ENCODE measurements at places on chromosomes 11 and 22.

- no peak for DNase-seq
These were observed 6.4 kb downstream of the MMP12 start for GRCh38 chr11:102868339-102868738.

- no peak for DNase-seq
These were observed 68.2 kb downstream of the USP35 start for GRCh38 chr11:78256962-78257361.

GRCh38 chr11:108927791-108928545 lies 263.1 kb downstream of the DDX10 start:
- no peak for DNase-seq

- no peak for DNase-seq
These were observed 48.0 kb downstream of the YAP1 start for GRCh38 chr11:102158164-102158735.

DNA sequence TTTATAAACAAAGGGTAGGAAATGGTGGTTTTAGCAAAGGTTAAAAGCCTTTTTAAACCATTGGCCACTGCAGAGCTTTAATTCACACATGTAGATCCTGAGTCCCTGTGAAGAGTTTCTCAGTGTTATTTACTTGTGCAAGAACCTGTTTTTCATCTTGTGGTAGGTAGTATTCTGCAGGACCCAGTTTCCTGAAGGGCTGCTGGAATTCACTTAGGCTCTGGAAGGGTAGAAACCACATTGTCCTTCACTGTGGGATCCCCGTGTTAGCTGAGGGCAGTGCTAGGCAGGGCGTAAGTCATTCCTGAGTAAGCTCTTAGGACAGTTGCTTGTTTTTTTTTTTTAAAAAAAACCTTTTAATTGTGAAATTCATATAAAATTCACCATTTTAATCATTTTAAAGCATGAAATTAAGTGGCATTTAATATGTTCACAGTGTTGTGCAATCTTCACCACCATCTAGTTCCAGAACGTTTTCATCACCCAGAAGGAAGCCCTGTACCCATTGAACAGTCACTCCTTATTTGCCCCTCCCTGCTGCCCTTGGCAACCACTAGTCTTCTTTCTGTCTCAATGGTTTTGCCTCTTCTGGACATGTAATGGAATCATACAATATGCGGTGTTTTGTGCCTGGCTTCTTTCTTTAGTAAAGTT lies 77.7 kb downstream of the C22orf31 start:
- no peak for DNase-seq

GRCh38 chr11:117859488-117860112 lies 16.9 kb downstream of the FXYD6 start:
- no peak for DNase-seq

- no peak for DNase-seq
These were observed 101.8 kb upstream of the GAL start for GRCh38 chr11:68582416-68583040.

GRCh38 chr22:35648066-35649025 lies at the start of gene APOL6:
APOL6 (plus strand) TSS chr22:35648446; CDS start chr22:35656426, 7,980 bp downstream.
- DNase-seq, result peak; percentile 26

GRCh38 chr11:71502871-71503435 lies 24.1 kb upstream of the KRTAP5-7 start:
- DNase-seq, result no peak

DNA sequence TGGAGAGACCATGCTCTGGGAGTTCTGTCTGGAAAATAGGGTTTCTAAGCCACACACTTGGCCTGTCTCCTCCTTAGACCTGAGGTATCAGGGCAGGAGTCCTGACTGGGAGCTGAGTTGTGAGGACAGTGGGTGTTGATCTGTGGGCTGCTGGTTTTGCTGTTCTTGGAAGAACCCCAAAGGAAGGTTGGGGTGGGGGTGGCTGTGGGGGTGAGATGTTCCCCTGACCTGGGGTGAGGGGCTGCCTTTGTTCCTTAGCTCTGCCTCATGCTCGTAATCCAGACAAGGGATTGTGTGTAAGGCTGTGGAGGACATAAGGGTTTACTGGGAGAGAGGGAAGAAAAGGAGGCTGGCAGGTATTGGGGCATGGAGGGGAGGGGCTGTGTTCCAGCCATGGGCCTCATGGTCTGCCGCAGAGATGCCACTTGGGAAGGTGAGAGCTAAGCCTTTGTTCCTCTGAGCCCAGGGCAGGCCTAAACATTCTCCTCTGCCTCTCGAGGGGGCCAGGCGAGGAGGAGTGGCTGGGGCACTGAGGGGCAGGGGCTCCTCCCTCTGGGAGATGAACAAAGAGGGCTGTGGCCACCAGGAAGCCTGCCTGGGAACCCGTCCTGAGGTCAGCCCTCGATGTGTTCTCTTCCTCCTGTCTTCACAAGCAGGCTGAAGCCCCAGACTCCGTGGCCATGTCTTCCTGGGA lies 4.4 kb downstream of the OTOG start:
- DNase-seq, result no peak

DNA sequence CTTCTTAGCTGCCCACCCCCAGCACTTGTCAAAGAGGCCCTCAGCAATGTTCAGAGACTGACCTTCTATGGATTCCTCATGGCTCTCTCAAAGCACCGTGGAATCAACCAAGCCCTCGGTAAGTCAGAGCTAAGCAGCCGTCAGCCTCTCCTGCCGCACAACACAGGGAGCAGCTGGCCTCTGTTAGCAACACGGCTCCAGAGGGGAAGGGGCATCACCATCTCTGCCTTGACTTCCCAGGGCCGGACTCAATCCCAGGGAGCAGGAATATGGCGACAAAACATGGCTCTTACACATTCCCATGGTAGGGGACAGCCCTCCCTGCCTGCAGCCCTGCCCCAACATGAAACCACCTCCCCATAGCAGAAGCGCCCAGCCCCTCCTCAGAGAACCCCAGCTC lies 18.9 kb downstream of the ARFGAP2 start:
- no peak for DNase-seq

- DNase-seq, result peak; percentile 61
These were observed 12.7 kb upstream of the ARHGEF17 start for GRCh38 chr11:73295241-73295995.

DNA sequence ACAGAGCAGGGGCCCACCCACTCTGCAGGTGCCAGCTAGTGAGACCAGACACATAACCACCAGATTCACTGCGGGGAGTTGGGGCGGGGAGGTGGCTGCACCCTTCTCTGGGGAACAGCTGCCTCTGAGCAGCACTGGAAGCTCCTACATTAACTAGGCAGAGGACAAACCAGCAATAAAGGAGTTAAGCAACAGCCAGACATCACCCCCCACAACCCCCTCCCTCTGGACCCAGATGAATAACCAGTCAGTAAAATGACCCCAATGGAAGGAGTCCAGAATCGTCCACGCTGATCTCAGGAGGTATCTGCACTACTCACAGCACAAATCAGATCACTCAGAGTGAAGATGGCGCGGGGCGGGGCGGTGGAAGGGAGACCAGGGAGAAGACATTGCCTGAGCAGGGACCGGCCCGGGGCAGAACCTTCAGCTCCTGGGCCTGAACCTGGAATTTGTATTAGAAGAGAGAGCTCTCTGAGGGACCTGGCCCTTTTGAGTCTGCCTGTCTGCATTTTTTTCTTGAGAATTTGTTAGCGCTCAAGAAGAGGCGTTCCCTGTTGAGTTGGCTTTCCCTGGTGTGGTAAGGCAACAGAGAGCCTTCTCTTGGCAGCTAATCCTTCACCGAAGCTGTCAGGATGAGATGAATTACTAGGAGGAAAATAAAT lies 125.5 kb upstream of the NCAM1 start:
- no peak for DNase-seq

GRCh38 chr11:106668147-106668546 lies 350.1 kb downstream of the GUCY1A2 start:
- no peak for DNase-seq

DNA sequence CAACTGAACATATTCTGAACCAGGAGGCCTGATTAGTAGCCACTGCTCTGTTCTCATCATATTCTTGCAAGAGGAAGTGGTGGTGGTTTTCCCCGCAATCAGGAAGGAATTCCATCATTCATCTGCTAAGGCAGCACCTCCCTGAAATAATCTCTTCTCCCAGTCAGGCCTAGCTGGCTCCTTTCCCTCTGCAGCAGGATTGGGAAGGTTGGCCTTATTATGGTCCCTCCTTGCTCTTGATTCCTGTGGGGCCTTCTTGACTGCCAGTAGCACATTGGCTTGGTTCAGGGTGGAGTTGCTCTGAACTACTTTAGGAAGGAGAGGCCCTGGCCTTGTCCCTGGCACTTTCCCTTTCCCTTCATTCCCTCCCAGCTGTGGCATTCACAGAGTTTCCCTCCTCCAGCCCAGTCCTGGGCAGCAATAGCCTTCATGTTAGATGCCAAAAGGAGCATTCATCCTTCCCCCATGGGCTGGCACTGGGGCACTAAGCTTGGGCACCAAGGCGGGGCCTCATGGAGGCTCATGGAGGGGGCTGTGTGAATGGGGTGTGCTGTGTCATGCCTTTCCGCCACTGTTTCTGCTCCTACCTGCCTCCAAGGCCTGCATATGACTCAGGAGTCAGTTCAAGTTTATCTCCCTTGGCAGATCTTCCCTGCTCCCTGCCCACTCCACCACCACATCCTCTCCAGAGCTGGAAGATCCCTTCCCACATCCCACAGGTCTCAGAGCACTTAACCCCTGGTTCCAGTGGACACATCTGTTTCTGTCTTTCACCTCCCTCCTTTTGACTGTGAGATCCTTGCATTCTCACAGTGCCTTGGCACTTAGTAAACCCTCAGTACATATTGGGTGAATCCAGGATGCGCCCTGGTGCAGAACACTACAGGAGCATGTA lies 27.6 kb upstream of the CD44 start:
- no peak for DNase-seq

- no peak for DNase-seq
These were observed 34.1 kb upstream of the TOLLIP start for GRCh38 chr11:1343391-1344055.

GRCh38 chr11:117437041-117437790 lies 109.6 kb downstream of the CEP164 start:
- no peak for DNase-seq

- no peak for DNase-seq
These were observed 34.3 kb upstream of the SHISAL1 start for GRCh38 chr22:44347080-44347479.

DNA sequence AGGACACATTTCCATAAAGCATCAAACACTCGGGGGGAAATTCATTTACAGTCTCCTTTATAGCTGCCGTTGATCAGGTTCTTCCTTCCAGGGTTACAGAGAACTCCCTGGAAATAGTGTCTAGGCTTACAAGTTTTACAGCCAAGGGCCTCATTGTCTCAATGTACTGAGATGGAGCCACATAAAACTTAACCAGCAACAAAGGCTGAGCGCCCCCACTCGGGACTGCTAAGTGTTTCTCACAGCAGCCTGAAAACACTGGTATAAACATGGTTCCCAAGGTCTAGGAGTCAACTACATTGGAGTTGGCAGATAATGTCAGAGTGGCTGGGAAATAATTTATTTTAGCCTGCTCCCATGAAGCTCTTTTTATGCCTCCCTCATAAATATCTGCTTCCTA lies 686.2 kb downstream of the OPCML start:
- DNase-seq, result no peak

- no peak for DNase-seq
These were observed 14.6 kb downstream of the MS4A18 start for GRCh38 chr11:60739114-60739513.

GRCh38 chr11:34205326-34206035 lies 100.1 kb downstream of the NAT10 start:
- no peak for DNase-seq

DNA sequence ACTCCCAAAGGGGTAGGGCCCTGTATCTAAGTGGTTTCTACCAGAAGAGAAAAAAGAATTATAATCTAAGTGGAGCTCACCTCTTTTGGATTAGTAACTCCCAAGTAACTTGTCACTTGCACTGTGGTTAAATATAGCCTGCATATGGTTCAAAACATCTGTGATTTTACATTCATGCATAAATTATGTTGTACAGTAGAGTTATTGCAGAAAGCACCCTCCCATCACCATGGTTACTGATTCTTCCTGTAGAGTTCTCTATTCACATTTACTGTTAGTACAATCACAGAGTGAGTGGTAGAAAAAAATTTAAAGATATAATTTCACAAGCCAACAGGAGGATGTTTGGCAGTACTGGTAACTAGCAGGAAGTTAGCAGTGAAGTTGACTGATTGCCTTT lies 80.4 kb downstream of the LRRC4C start:
- no peak for DNase-seq

- no peak for DNase-seq
These were observed 6.0 kb upstream of the ARHGAP42 start for GRCh38 chr11:100681064-100681502.

DNA sequence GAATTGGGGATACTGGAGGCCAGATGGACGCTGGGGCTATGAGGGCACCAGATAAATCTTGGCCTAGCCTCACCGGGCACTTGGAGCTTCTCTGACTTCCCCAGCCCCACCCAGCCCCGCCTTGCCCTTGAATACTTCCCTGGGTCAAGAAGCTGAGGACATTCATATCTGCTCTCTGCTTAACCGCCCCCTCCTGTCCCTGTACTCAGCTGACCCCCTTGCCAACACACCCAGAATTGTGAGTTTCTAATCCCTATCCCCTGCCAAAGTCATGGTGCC lies 22.0 kb downstream of the FADS3 start:
- no peak for DNase-seq

- DNase-seq, result no peak
These were observed 35.9 kb downstream of the ARAP1 start for GRCh38 chr11:72716290-72716689.

GRCh38 chr22:25765016-25765367 lies 23.0 kb downstream of the MYO18B start:
- DNase-seq, result no peak

DNA sequence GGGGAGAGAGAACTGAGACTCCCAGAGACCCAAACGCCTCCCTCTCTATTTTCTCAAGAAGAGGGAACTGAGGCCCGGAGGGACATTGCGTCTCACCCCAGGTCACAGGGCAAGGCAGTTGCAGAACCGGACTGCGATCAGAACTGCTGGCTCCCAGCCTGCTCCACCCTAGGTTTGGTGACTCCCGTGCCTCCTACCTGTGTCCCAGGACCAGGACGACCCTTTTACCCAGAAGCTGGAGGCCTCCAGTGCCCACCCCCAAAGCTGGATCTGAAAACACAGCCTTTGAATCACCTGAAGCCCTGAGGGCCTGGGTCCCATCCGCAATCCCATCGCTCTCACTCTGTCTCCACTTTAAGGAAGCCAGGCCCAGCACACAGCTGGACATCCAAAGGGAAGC lies 1.4 kb downstream of the GSTT4 start:
- no peak for DNase-seq

- DNase-seq, result peak; percentile 51
These were observed 11.4 kb downstream of the PACS1 start for GRCh38 chr11:66081505-66081904.

DNA sequence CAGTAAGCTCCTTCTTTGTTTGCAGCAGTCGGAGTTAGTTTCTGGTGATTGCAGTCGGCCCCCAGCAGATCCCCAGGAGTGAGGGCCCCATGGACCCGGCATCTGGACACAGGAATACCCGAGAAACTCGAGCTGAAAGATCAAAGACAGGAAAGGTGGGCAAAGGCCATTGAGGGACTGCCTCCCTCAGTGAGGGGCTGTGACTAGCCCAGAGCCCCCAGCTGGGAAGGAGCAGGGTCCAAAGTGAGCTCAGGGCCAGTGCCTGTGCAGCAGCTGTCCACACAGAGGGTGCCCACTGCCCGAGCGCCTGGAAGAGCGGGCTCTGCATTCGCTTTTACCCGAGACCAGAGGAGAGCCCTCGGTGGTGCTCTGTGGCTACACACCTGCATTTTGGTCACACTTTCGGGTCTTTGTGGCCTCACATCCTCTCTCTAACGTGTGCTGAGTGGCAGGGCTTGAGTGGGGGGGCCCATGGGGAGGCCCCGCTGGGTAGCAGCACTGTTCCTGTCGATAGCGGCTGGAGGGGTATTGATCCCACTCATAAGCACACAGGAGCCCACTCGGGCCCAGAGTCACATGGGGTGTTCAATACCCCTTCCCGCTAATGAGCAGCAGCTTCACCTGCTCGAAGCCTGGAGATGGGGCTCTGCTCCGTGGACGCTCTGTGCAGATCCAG lies 532.9 kb downstream of the TBC1D22A start:
- no peak for DNase-seq

Data from stimulated activated CD4-positive, alpha-beta T cell treated with anti-CD3 and anti-CD28 coated beads, Interleukin-15, amount 100 ng/mL, for 1 hour (primary cell).